ENCODE measurements at places on chromosomes 1 and 21. TPM values are rescaled to one million over a fixed set of nuclear protein-coding genes. Genes with fewer than 3 reads are reported as not detected.

Gene RAB3B
- 15.2 TPM for total RNA-seq

Gene MYOM3
- not detected for total RNA-seq

Gene MSH4
- total RNA-seq: not detected

Gene FAM167B
- total RNA-seq: 0.30 TPM

Gene PRR9
- total RNA-seq: not detected

Gene NRIP1
- total RNA-seq: 14.1 TPM

Gene ADARB1
- total RNA-seq: 6.2 TPM

Gene SEMA6C
- total RNA-seq: 2.1 TPM

Gene SELP
- not detected for total RNA-seq

Gene GJA9
- total RNA-seq: not detected

Gene LDLRAD1
- not detected for total RNA-seq

Gene NID1
- total RNA-seq: 69.0 TPM

Gene OR2G6
- not detected for total RNA-seq

Gene SYPL2
- 0.15 TPM for total RNA-seq

Gene WNT2B
- total RNA-seq: 0.74 TPM

Gene OR2L8
- total RNA-seq: not detected

Gene TMEM53
- total RNA-seq: 16.1 TPM

All from bronchus fibroblast of lung (primary cell).